ENCODE measurements at places on chromosomes 6 and 20.

DNA sequence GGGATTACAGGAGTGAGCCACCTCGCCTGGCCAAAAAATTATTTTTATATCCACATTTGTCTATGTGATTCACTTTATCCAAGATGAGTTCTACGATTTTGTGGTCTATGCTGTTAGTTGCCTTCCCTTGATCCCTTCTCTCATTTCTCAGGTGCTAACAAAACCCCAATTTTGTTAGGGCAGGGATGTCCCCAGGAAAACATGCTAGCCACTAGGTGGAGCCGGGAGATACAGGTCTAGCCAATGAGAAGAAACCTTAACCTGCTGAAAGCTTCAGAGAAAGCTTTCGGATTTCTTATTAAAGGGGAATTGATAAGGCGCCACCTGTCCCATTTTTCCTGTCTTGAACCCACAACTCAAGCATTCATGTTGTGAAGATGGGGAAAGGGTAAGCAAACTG is 167.4 kb upstream of the OLIG3 start:
- peak; percentile 41 for DNase-seq

GRCh38 chr6:106413016-106413415 is 52.5 kb downstream of the CRYBG1 start:
- no peak for DNase-seq

- no peak for DNase-seq
These were observed 697.4 kb downstream of the PTPRT start for GRCh38 chr20:42492290-42492689.

DNA sequence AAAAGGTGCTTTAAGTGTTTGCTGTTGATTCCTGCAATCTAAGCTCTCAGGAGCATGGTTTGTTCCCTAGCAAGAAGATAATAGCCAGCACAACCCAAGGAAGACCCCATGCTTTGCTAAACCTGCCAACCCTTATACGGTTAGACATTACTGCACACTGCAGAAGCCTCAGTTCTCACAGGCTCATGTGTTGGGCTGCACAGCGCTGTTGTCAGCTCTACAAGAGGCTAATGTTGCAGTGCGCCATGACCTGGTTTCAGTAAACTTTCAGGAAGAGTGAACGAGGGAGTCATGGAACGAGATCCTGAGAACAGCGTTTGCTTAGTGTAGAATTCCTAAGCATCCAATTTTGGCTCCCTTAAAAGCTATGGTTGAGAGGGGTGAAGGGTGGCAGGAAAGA is 218.5 kb downstream of the ARHGAP18 start:
- no peak for DNase-seq

- no peak for DNase-seq
These were observed 15.5 kb downstream of the COL9A3 start for GRCh38 chr20:62832212-62832922.

DNA sequence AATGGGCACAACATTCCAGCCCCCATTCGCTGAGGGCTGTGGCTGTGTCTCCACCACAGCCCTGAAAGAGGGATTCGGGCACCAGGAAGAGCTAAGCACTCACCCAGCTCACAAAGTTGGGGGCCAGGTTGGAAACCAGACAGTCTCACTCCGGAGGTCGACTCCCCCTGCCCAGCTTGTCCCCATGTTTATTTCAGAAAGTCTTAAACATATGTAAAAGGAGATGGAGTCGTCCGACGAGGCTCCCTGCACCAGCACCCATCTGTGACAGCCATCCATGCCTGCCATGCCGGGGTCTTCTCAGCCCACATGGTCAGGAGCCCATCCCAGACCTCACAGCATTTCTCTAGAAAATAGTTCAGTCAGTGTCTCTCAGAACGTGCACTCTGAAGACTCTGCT is 63.6 kb upstream of the STX16 start:
- DNase-seq, result no peak

GRCh38 chr6:79184086-79184485 is 50.4 kb downstream of the HMGN3 start:
- DNase-seq, result no peak

- no peak for DNase-seq
These were observed 337.4 kb downstream of the CBLN4 start for GRCh38 chr20:55667955-55668354.

DNA sequence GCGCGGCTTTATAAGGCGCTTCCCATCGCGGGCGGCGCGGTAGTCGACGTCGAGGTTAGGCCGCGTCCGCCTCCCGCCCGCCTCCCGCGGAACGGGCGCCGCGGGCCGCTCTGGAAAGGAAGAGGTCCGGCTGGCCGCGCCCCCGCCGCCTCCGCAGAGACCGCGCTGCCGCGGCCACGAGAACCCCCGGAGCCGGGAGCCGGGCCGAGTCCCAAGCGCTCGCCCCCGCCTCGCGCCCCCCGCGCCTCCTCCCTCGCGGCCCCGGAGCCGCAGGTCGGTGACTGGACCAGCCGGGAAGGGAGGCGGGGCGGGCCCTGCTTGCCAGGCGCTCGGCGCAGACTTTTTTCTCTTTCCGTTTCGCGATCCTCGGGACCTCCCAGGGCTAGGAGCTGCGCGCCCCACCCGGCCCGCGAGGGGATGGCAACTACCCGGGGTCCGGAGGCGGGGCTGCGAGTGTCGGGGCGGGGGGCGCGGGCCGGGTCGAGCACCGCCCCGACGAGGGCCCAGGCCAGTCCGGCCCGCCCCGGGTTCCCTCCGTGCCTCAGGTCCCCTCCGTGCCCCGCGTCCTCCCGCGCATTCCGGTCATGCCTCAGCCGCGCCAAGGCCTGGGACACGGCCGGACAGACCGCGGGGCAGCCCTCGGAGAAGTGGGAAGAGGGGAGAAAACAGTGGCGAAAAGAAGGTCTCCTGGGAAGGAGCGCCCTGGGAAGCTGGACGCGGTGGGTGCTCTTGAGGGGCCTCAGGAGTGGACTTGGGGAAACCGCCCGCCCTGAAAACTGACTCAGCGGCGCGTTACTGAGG is 417 bp upstream of the PXDC1 start:
- DNase-seq, result peak; percentile 47

GRCh38 chr20:8019998-8020247 is 362 bp upstream of the TMX4 start:
- DNase-seq, result no peak

All from stimulated activated CD4-positive, alpha-beta T cell treated with anti-CD3 and anti-CD28 coated beads, Interleukin-1b, Interleukin-23, amount 100 ng/mL, for 1 hour (primary cell).